ENCODE measurements at places on chromosomes 11 and 22. TPM values are rescaled to one million over a fixed set of nuclear protein-coding genes. Genes with fewer than 3 reads are reported as not detected.

DNA sequence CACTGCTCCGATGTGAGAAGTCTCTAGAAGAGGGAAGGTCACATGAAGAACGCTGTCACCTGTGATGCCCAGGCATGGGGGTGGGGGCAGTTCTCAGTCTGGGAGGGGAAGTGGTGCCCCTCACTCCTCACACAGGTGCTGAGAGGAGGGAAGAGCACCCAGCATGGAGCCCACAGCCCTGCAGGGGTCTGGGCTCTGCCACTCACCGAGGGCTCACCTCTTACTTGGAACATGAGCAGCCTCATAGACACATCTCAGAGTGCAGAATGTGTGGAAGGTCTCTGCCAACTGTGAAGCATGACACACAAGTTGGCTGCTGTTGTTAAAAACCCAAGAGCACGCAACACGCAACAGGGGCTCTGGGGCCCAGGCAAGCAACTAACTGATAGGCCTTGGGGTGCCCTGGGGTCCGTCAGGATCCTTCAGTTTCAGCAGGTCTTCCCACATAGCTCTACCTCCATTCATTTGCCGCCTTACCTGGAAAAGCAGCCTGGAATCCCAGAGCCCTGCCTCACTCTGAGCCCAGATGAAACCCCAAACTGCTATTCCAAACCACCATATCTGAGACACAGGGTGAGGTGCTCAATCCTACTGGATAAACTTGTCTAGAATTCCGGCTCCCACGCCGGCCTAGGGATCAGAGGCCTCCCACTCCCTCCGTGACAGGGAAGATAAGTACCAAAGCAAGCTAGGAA lies 17.5 kb upstream of the TMPRSS4 start:
- no peaks in the 10 kb centered on the region for H3K36me3 ChIP-seq
- H3K4me1 ChIP-seq = no peaks in the 10 kb centered on the region
- H3K27ac ChIP-seq = no peak overlapping the region
- DNase-seq = no peak
- no peaks in the 10 kb centered on the region for H3K27me3 ChIP-seq
- H3K4me3 ChIP-seq = no peak overlapping the region

DNA sequence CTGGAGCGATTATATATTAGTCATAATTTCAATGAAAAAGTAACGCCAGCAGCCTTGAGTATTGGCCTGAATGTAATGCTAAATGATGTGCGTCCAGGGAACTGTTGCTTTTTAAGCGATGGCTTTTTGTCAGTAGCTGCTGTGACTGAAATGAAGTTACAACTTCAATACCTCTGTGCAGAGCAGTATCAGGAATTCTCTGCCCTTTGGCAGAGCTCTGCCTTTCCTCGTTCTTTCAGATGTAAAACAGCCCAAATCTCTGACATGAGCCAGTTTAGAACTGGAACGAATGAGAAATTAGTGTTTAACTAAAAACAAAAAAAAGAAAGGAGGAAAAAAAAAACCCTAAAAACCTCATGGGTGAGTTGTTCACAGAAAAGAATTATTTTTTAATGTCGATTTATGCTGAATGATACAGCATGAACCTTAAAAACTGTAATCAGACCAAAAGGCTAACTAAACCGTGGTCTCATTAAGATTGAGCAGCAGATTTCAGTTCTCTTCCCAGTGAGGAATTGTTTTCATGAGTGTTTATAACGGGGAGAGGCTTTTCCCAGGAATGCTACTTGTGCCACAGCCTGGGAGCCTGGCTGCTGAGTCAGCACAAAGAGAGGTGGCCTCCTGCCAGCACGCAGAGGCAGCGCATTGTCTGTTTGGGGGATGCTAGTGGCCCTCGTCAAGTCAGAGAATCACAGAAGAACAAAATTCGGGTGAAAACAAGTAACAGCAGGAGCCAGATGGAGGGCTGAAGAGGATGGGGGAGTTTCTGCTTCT lies 146.2 kb upstream of the RASSF10 start:
- H3K27ac ChIP-seq = no peak overlapping the region
- no peaks in the 10 kb centered on the region for H3K27me3 ChIP-seq
- H3K36me3 ChIP-seq = no peaks in the 10 kb centered on the region

- H3K27me3 ChIP-seq = no peaks in the 10 kb centered on the region
- peaks cover 93% of the 10 kb centered on the region for H3K4me1 ChIP-seq
- peak overlapping the region; percentile 36 for H3K27ac ChIP-seq
- no peak overlapping the region for H3K4me3 ChIP-seq
Observed at GRCh38 chr22:25090225-25090890, 109.3 kb upstream of the CRYBB3 start.

- H3K4me3 ChIP-seq = no peak overlapping the region
- H3K27ac ChIP-seq = no peak overlapping the region
- no peaks in the 10 kb centered on the region for H3K27me3 ChIP-seq
- H3K4me1 ChIP-seq = no peaks in the 10 kb centered on the region
- H3K36me3 ChIP-seq = no peaks in the 10 kb centered on the region
Observed at GRCh38 chr11:127709960-127710359, 709.4 kb upstream of the KIRREL3 start.

DNA sequence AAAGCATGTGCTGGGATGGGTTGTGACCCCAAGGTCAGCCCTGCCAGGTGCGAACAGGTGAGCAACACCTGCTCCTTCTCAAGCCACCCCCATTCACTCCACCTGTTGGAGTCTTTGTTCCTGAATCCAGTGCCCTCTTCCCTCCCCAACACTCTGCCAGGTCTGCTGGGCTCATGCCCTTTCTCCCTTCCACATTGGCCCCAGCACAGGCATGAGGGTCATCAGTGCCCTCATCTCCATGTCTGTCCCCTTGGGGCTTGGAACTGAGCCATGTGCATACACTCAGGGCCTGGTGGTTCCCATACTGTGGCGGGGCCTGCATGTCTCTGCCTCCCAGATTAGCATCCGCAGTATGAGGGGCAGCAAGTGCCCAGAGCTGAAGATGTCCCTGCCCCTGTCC lies 19.1 kb downstream of the RFPL2 start:
- no peaks in the 10 kb centered on the region for H3K36me3 ChIP-seq
- no peak overlapping the region for H3K27ac ChIP-seq
- H3K27me3 ChIP-seq = no peaks in the 10 kb centered on the region
- H3K4me1 ChIP-seq = no peaks in the 10 kb centered on the region
- DNase-seq = no peak

GRCh38 chr11:7571640-7572000 lies 57.8 kb downstream of the PPFIBP2 start:
- no peak for DNase-seq
- peaks cover 24% of the 10 kb centered on the region for H3K4me1 ChIP-seq
- H3K36me3 ChIP-seq = no peaks in the 10 kb centered on the region
- no peak overlapping the region for H3K4me3 ChIP-seq
- H3K27me3 ChIP-seq = no peaks in the 10 kb centered on the region

GRCh38 chr22:37337204-37337943 lies 55.1 kb downstream of the CYTH4 start:
- H3K4me3 ChIP-seq = no peak overlapping the region
- peaks cover 17% of the 10 kb centered on the region for H3K27me3 ChIP-seq
- H3K4me1 ChIP-seq = no peaks in the 10 kb centered on the region
- DNase-seq = no peak
- H3K36me3 ChIP-seq = no peaks in the 10 kb centered on the region
- no peak overlapping the region for H3K27ac ChIP-seq

GRCh38 chr11:73760135-73760678 lies 667 bp downstream of the RAB6A start:
- H3K4me3 ChIP-seq = peak overlapping the region; percentile 90
- peak overlapping the region; percentile 99 for H3K27ac ChIP-seq
- peak; percentile 6 for DNase-seq
- H3K27me3 ChIP-seq = no peaks in the 10 kb centered on the region

CHRDL2 gene
- total RNA-seq = 1.9 TPM

GRCh38 chr11:102933627-102934026 lies 21.9 kb downstream of the MMP13 start:
- no peak overlapping the region for H3K4me3 ChIP-seq
- no peak for DNase-seq
- no peaks in the 10 kb centered on the region for H3K4me1 ChIP-seq
- H3K36me3 ChIP-seq = no peaks in the 10 kb centered on the region
- H3K27me3 ChIP-seq = no peaks in the 10 kb centered on the region

GRCh38 chr11:100925935-100926334 lies 203.7 kb downstream of the PGR start:
- no peaks in the 10 kb centered on the region for H3K36me3 ChIP-seq
- no peak overlapping the region for H3K27ac ChIP-seq
- H3K4me3 ChIP-seq = no peak overlapping the region
- H3K27me3 ChIP-seq = no peaks in the 10 kb centered on the region

GRCh38 chr11:76704171-76704948 lies 33.8 kb upstream of the LRRC32 start:
- H3K4me3 ChIP-seq = no peak overlapping the region
- no peak overlapping the region for H3K27ac ChIP-seq
- H3K36me3 ChIP-seq = no peaks in the 10 kb centered on the region
- no peak for DNase-seq

KIF18A gene
- not detected for total RNA-seq

DNA sequence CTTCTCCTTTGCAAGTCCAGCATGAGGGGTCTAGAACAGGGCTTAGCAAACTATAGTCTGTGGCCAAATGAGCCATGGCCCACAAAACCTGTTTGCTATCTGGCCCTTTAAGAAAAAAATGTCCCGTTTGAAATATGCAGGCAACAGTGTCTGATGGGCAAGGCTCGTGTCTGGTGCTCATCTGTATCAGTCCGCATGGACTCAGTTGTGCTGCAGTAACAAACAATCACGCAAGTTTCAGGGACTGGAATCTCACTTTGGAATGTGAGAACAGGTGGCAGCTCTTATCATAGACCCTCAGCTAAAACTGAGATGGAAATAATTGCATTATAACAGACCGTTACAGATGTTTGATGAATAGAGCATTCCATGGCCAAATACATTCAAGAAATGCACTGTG lies 19.1 kb upstream of the PVALB start:
- no peaks in the 10 kb centered on the region for H3K36me3 ChIP-seq
- no peak overlapping the region for H3K27ac ChIP-seq
- H3K27me3 ChIP-seq = no peaks in the 10 kb centered on the region
- no peak overlapping the region for H3K4me3 ChIP-seq
- no peak for DNase-seq
- no peaks in the 10 kb centered on the region for H3K4me1 ChIP-seq

GRCh38 chr11:134815404-134815803 lies 403.4 kb upstream of the B3GAT1 start:
- no peak overlapping the region for H3K4me3 ChIP-seq
- H3K27me3 ChIP-seq = no peaks in the 10 kb centered on the region
- no peaks in the 10 kb centered on the region for H3K4me1 ChIP-seq
- no peak for DNase-seq

Data from thoracic aorta (tissue), 2 donors.